ENCODE measurements at places on chromosomes 7 and 10.
A peak's percentile ranks its signal among the peaks of the same experiment; 100 is the strongest.

DNA sequence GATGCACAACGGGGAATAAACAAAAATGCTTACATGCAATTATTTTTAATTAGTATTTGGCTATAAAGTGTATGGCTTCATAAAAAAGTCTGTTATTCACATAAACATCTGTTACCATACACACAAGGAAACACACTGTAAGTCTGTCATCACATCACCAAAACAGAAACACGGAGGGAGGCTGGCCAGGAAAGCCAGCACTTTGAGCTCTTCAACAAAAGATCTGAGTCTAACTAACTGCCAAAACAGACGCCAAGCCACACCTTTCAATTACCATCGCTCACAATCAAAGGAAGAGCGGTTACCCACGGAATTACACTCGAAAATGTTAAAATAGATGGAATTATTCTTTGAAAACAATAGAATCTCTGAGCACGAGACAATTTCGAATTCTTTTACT is 49.2 kb upstream of the MGMT start:
- DNase-seq: no peak

- no peak for DNase-seq
Observed at GRCh38 chr7:95198863-95199262, 125.5 kb downstream of the PON1 start.

DNA sequence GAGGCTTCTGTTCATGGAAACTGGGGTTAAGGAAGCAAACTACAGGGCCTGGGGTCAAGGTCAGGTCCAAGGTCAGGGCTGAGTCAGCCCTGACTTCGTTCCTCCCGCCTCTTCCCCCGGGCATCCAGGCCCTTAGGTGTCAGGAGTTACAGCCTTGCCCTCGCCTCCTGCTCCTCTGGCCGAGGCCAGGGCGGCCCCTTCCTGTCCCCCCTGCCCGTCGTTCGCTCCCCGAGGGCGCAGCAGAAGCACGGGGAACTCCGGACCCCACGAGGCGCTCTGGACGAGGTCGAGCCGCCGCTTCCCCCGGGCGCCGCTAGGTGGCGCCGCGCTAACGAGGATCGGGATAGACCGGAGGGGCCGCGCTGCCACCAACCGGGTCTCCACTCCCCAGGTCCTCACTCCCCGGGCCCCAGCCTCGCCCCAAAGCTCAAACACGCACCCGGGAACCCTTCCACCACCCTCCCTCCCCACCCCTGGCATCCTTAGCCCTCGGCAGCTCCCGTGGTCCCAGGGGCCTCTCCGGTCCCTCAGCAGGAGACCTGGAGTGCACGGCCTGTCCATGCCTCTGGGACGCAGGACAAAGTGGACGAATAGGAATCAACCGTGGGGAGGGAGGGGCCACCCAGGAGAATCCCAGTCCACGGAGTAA is 59.2 kb upstream of the MYL10 start:
- DNase-seq: peak; percentile 88

- no peak for DNase-seq
Observed at GRCh38 chr10:49611816-49612512, 1.9 kb downstream of the SLC18A3 start.

- no peak for DNase-seq
Observed at GRCh38 chr10:74851831-74852230, 25.4 kb downstream of the KAT6B start.

- no peak for DNase-seq
Observed at GRCh38 chr10:4337563-4337962, 488.4 kb upstream of the AKR1E2 start.

DNA sequence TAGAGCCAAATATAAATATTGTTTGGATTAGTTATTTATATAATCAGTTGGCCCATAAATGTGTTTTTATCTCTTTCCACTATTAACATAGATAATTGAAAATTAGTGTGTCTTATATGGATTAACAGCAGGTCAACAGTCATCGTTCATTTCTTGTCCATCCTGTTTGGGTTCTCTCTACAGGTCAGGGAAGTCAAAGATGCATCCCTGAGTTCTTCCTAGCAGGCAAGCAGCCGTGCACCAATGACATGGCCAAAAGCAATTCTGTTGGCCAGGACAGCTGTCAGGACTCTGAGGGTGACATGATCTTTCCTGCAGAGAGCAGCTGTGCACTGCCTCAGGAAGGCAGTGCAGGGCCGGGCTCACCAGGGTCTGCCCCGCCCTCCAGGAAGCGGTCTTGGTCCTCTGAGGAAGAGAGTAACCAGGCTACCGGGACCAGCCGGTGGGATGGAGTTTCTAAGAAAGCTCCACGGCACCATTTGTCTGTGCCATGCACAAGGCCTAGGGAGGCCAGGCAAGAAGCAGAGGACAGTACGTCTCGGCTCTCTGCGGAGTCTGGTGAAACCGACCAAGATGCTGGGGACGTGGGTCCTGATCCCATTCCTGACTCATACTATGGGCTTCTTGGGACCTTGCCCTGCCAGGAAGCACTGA is 15.9 kb downstream of the FBH1 start:
- no peak for DNase-seq

GRCh38 chr7:5793361-5794072 is 12.1 kb upstream of the RNF216 start:
- DNase-seq: no peak

DNA sequence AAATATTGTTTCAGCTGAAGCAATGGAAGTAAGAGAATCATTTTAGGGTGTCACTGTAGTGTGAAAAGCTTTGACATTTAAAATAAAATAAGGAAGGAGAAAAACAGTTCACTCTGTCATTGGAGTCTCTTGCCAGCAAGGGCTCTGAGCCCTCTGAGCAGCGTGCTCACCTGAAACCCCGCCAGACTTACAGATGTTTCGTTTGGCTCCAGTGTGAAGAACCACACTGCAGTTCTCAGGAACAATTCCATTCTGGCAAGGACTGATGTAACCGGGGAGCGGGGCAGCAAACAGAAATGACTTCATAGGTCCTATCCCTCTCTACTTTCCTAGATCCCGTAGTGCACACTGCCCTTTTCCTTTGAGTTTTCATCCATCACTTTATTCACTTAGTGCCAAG is 164.3 kb downstream of the CELF2 start:
- no peak for DNase-seq

DNA sequence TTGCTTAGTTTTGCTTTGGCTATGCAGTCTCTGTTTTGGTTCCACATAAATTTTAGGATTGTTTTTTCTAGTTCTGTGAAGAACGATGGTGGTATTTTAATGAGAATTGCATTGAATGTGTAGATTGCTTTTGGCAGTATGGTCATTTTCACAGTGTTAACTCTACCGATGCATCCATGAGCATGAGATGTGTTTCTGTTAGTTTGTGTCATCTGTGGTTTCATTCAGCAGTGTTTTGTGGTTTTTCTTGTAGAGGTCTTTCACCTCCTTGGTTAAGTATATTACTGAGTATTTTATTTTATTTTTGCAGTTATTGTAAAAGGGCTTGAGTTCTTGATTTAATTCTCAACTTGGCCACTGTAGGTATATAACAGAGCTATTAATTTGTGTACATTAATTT is 78.2 kb upstream of the ZNF92 start:
- DNase-seq: no peak

- DNase-seq: no peak
Observed at GRCh38 chr7:143518941-143519340, 41.3 kb downstream of the TAS2R41 start.

GRCh38 chr7:45122975-45123860 is 11.7 kb upstream of the TBRG4 start:
- no peak for DNase-seq

- no peak for DNase-seq
Observed at GRCh38 chr10:52082307-52082706, 231.8 kb upstream of the DKK1 start.

GRCh38 chr10:124998624-124999291 is 56.8 kb downstream of the ZRANB1 start:
- no peak for DNase-seq
